8988T (cell line): ENCODE measurements at places on chromosomes 3 and 15.

DNA sequence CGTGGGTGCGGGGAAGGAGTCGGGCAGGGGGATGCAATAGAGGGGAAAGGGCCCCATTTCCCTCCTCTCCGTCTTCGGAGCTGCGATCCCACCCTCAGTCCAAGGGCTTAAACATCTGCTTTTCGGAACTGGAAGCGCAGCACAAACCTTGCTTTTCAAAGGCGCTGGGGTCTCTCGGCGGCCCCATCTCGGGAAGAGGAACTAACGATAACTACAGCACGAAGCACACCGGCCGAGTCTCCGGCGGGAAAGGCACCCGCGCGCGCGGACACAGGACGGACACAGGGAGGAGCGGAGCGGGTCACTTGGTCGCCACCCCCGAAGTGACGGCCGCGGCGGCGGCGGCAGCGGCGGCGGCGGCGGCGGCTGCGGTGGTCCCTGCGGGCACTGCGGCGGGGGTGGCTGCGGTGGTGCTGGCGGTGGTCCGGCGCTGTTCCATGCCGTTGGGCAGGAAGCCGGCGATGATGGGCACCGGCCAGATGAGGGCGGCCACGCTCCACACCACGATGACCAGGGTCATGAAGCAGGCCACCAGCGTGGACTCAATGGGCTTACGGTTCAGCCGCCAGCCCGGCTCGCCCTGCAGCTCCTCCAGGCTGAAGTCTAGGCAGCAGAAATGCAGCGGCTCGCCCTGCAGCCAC is 1.1 kb downstream of the TMEM158 start:
- DNase-seq = peak; percentile 94

- no peak for DNase-seq
These were observed 5.1 kb downstream of the POLG start for GRCh38 chr15:89329329-89330084.

DNA sequence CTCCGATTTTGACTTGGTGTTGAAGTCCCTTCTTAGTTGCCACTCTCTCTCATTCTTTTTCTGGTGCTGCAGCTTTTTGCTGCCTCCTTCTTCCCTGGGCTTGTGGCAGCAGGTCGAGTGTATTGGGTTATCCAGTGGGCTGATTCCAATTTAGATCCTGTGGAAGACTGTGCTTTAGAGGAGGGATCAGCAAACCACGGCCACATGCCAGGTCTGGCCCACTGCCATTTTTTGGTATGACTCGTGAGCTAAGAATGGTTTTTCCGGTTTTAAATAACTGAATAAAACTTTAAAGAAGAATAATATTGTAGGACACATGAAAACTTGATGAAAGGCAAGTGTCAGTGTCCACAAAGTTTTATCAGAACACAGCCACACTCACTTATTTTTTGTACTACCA is 330.5 kb downstream of the ROBO2 start:
- no peak for DNase-seq

DNA sequence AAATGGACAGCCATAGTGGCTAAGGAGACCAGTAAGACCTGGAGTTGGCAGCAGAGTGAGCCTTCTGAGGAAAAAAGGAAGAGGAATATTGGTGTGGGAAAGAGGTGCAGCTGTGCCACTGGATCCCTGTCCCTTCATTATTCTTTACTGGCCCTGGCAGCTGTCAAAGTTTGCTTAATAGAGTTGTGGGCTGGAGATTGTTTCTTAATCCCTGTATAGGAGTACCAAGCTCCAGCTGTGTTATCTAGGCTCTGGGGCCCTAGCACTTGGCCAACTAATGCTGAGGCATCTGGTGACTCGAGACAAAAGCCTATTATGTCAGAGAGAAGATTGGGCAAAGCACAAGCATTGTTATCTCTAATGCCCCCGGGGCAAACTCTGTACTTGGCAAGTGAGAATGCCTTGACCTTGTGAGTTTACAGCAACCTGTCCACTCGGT is 61.4 kb downstream of the ZNF609 start:
- no peak for DNase-seq

GRCh38 chr3:168384990-168385389 is 289.3 kb upstream of the GOLIM4 start:
- no peak for DNase-seq

GRCh38 chr3:115792206-115792955 is 169.1 kb downstream of the GAP43 start:
- no peak for DNase-seq

DNA sequence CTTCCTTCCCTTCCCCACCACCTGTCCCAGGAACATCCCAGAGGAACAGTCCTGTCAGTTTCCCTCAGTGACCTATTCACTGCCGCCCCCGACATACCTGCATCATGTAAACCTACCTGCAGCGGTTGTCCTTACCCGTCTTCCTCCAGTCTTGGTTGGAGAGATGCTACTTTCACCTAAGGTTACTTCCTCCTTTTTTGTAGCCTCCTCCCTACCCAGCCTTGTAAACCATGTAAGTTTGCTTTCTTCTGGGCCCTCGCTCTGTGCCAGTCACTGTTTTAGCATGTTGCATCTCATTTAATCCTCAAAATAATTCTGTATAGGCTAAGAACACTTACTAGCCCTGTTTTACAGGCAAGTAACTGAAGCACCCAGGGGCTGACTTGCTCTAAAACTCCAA is 58.3 kb downstream of the GPR171 start:
- DNase-seq = no peak

DNA sequence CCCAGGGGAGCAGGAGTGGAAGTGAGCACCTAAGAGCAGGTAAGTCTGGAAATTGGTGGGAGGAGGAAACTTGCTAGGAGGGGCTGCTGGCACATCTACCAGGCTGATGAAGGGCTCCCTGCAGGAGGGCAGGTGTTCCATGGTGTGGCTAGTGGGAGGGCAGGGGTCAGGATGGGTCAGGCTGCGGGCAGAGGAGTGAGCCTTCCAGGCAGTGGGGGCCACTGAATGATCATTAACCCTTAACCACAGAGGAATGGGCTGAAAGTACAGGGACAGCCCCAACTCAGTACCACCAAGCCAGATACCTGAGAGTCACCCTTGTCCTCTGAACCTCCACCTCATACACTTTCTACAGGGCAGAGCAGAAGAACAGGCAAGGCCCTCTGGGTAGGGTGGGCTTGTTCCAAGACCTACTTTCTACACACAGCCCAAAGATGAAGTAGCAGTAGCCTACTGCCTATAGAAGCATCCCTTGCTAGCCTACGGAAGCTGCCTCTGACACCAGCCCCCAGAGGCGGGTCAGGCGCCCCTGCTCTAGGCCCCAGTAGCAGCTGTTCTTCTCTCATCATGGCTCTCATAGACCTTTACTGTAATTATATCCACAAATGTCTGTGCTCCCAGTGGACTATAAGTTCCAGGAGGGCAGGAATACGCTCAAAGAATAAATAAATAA is 4.6 kb downstream of the RAB6B start:
- no peak for DNase-seq

DNA sequence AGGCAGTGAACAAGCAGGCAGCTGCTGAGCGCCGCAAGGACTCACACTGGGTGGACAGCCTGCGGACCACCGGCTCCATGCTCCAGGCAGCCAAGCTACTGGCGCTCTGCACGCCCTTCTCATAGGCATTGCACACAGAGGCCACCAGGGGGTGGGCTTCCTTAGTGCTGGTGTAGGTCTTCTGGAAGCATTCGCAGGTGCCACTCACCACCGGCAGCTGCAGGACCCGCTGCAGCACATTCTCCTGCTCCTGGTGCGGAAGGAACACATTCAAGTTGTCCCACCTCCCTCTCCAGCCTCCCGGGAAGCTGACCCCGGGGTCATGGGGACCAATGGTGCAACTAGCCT is 6.0 kb downstream of the PLIN1 start:
- no peak for DNase-seq

GRCh38 chr15:33915571-33916407 is 52.5 kb upstream of the CHRM5 start:
- DNase-seq = no peak

DNA sequence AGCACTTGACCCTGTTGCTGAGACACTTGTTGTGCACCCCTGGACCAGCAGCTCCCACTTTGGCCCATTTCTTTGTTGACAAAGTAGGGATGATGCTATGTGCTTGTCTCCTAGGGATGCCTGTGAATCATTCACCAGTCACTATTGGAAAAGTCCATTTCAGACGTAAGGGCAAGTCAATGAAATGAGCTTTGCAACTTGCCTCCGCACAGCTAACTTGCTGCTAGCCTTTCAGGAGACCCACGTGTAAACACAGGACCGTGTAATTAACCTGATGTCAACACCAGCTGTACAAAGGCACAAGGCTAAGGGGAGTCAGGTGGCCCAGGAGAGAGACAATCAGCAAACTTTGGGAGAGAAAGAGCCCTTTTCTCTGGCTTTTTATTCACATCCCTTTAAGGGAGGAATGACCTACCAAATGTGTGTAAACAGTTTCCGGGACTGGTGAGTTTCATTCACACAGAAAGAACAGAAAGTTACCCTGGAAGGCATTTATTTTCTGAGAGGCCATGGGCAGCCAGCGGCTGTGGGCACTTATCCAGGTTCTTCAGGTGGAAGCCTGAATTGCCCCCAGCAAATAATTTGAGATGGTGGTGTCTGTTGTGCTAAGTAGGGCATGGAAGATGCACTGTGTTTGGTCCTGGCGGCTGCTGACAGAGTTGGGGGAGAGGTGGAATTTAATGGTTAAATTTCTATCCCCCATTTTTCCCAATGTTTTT is 54.0 kb downstream of the TIPARP start:
- DNase-seq = no peak

DNA sequence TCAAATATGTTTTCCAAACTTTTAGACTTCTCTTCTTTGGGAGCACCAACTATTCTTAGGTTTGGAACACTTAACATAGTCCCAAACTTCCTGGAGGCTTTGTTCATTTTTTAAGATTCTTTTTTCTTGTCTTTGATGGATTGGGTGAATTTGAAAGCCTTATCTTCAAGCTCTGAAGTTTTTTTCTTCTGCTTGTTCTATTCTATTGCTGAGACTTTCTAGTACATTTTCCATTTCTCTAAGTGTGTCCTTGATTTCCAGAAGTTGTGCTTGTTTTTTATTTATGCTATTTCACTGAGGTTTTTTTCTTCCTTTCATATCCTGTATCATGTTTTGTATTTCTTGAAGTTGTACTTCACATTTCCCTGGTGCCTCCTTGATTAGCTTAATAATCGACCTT is 97.5 kb downstream of the PLSCR2 start:
- no peak for DNase-seq

DNA sequence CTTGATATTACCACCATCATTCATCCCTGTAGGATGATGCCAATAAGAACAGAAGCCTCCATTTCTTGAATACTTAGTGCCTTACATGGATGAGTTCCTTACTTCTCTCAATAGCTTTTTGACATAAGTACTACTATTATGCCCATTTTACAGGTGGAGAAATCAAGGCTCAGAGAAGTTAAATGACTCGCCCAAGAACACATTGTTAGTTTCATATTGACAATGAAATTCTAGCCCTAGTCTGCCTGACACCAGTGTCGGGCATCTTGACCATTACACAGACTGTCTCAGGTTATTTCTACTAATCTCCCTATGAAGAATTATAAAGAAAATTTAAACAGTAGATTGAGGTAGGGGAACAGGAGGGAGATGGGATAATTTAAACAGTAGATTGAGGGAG is 52.5 kb upstream of the ARL8B start:
- no peak for DNase-seq

DNA sequence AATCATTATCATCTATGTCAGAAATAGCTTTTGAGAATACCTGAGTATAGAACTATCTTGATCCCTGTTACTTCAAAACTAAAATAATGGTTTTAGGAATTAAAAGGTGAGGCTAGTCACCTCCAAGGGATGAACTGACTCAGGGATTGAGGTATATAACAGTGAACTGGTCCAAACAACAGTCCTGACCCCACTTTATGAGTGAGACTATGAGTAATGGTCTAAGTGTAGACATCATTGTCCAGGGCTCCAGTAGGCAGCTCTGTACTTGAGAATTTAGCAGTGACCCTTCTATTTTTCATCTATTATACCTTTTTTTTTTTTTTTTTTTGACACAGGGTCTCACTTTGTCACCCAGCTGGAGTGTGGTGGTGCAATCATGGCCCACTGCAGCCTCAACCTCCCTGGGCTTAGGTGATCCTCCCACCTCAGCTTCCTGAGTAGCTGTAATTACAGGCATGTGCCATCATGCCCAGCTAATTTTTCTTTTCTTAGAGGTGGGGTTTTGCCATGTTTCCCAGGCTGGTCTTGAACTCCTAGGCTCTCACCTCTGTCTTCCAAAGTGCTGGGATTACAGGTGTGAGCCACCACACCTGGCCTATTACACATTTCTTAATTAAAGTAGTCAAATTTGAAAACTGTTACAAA is 36.3 kb downstream of the MLH1 start:
- DNase-seq = no peak

DNA sequence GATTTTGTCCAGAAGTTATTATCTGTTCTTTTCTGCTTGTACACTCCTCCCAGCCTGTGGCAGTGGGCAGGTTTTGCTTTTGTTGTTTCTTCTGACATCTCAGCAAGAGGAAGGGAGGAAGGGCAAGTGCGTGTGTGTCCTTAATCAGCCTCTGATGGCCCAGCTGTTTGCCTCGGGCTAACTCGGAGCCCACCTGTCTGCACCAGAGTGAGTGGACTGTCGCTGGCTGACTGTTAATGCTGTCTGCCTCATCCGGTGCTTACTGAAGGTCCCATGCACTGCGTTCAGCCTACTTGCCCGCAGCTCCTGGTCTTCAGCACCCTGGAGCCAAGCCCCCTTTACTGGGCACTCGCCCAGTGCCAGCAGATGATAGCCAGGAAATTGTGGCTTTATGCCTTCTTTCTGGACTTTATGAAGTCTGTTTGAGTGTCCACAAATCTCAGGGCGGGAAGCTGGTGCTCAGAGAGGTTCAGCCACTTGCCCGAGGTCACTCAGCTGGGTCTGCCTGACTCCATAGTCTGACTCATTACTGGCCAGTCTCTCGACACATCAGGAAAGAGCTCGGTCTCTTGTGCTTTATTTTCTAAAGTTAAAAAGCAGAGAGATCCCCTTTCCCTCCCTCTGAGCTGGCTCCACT is 89.5 kb downstream of the CHRNA7 start:
- DNase-seq = no peak

DNA sequence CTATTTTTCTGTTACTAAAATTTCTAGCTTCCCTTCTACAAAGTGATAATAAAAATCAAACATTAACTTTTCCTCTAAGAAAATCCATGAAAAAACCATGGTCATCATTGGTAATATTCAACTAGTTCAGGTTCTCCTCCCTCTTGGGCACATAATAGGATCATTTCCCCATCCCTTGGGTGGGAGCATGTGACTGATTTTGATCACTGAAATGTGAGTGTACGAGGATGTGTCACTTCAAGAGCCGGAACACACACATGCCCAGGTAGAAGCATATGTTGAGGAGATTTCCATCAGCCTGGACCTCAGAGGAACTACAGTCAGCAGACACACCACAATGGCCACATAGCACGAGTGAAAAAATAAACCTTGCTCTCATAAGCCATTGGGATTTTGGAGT is 36.1 kb downstream of the AP3S2 start:
- no peak for DNase-seq

DNA sequence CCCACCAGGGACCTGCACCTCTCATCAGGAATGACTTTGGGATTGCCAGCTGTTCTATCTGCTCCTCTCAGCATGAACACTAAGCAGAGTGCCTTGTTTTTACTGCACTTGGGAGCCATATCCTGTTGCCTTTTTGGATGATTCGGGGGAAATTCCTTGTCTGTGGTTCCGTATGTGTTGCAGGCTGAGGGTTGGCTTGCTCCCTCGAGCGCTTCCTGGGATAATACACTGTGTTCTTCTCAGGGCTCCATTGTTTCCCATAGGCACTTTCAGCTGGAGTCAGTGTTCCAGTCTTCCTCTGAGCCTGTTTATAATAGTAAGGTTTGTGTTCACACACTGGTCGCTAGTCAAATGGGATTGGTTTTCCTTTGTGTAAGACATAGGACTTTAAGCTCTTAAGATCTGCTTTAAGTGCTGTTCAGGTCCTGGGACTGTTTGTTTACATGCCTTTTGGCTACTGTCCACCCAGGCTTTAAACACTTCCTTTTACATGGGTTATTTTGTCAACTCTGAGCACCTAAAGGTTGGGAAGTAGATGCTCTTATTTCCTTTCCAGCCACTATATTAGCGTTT is 23.4 kb downstream of the BOC start:
- no peak for DNase-seq
